ENCODE measurements at places on chromosomes 5 and 9. TPM values are rescaled to one million over a fixed set of nuclear protein-coding genes. Genes with fewer than 3 reads are reported as not detected.

The C9orf153 gene
- 0.49 TPM for total RNA-seq

The ANKRD34B gene
- total RNA-seq: 0.72 TPM

The LCN2 gene
- total RNA-seq: not detected

The HTR1A gene
- 15.7 TPM for total RNA-seq

The FABP6 gene
- 10.1 TPM for total RNA-seq

The DBH gene
- 0.93 TPM for total RNA-seq

The ESM1 gene
- total RNA-seq: 0.57 TPM

The TMEFF1 gene
- total RNA-seq: 28.3 TPM

The CCDC112 gene
- total RNA-seq: 8.9 TPM

The C5orf58 gene
- total RNA-seq: not detected

The PHAX gene
- total RNA-seq: 42.1 TPM

The PCDHGB3 gene
- total RNA-seq: 5.5 TPM

The UBTD2 gene
- 9.7 TPM for total RNA-seq

The CCNH gene
- total RNA-seq: 120 TPM

The FOXD4 gene
- total RNA-seq: not detected

The RALGPS1 gene
- total RNA-seq: 75.1 TPM

The NREP gene
- total RNA-seq: 89.0 TPM

The REEP2 gene
- 196 TPM for total RNA-seq

The AK6 gene
- total RNA-seq: 35.5 TPM

The NEUROG1 gene
- total RNA-seq: not detected

The PCDHB5 gene
- total RNA-seq: 8.7 TPM

The OBP2B gene
- total RNA-seq: not detected

The TMEM215 gene
- 0.20 TPM for total RNA-seq

The CDK5RAP2 gene
- total RNA-seq: 65.7 TPM

The CNOT8 gene
- 65.4 TPM for total RNA-seq
